Stimulated activated CD8-positive, alpha-beta memory T cell treated with anti-CD3 and anti-CD28 coated beads, Interleukin-7, amount 100 ng/mL, for 1 hour (primary cell): ENCODE measurements at places on chromosomes 4 and X.

DNA sequence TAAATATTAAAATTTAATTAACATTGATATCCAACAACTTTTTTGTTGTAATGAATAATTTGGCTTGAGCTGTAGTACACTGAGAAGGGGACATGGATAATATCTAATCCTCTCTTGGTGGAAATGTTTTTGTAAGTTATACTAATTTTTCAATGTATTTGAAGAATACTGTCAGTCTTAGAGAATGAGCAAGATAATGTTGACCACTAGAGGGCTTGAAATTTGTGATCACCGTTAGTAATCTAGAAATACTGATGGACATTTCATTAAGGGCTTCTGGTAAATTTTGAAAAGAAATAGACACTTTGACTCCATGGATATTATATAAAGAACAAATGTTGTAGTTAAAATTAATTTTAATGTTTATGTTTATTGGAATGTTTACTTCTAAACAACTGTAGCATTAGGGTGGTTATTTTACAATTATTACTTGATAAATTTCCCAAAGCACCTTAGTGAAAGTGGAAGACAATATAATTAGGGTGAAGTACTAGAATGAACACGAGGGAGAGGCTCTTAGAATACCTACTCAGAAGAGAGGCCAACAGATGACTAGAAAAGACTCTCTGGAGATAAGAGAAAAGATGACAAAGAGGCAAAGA is 20.0 kb upstream of the CAMK2D start:
- no peak for DNase-seq

GRCh38 chr4:17580969-17581368 is 4.0 kb downstream of the LAP3 start:
- DNase-seq, result no peak

DNA sequence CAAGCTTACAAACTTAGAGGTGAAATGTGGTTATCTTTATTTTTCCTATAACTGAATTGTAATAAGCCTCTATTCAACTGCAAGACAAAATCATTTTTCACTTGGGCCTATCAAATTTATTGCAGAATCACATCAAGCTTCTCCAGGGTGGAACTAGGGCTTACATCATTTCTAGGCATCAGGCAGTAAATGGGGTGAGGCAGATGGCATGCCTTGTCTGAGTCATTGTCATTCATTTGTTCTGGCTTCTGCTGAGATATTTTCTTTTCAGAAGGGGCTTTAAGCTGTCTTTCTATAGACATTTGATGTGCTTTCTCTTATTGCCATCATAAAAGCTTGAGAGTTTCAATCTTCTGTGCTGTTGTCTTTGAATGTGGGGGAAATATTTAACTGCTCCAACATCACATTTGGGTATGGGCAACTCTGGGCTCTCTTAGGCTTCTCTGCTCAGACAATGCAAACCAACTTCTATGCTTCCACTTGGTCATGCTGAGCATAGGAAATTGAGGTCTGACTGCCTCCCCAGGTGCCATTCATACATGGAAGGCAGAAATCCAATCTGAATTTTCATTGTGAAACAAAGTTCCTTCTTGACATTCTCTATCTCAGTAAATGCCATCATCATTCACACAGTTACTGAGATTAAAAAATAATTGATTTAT is 225.8 kb upstream of the GIMD1 start:
- no peak for DNase-seq

DNA sequence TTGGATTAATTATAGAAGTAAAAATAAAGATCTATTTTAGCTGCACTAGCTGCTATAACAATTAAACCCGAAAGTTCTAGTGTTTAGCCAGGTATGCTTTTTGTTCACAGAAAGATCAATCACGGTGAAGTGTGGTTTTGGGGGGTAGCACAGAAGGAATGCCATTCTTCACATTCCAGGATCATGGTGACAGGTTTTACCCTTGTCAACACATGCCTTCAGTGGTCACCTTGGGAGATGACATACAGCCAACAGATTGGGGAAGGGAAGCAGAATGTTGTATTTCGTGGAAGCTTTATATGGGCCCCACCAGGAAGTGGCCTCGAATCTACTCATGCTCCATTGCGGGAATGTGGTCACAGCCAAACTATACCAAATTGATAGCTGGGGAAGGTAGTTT is 753.6 kb downstream of the RAPGEF2 start:
- no peak for DNase-seq

GRCh38 chr4:41934514-41934900 is 722 bp upstream of the TMEM33 start:
- DNase-seq, result no peak

GRCh38 chr4:139540161-139540560 is 15.9 kb downstream of the SETD7 start:
- DNase-seq, result no peak

GRCh38 chrX:78747489-78747888 is at the start of gene LPAR4:
Gene LPAR4, plus strand, starts transcription at chrX:78747720. Its CDS starts 7,150 bp downstream, at chrX:78754870.
- DNase-seq, result no peak

- no peak for DNase-seq
These were observed 9.6 kb downstream of the GTPBP6 start for GRCh38 chrX:308821-309520.

- DNase-seq, result no peak
These were observed 123.5 kb downstream of the TMEM144 start for GRCh38 chr4:158333820-158334219.

- DNase-seq, result no peak
These were observed 32.4 kb downstream of the SMPX start for GRCh38 chrX:21725496-21725895.

DNA sequence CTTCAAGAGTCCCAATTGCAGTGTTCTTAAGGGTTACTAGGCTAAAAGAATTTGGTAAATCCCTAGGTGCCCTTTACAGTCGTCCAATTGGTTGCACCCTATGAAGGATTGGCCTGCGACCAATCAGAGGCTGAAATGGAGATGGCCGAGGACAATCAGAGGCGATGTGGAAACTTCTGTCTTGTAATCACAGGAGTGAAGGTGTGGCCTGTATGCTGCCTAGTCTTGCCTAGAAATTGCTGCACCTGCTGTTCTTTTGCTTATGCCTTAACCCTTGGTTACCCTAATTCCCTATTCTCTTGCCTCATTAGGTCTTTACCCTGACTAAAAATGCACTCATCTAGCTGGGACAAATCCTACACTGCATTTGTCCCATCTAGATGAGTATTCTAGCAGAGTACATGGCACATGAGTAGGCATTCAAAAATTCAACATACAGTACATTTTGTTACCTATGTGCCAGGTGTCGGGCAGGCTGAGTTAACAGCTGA is 1.0 kb upstream of the DCK start:
- DNase-seq, result no peak

DNA sequence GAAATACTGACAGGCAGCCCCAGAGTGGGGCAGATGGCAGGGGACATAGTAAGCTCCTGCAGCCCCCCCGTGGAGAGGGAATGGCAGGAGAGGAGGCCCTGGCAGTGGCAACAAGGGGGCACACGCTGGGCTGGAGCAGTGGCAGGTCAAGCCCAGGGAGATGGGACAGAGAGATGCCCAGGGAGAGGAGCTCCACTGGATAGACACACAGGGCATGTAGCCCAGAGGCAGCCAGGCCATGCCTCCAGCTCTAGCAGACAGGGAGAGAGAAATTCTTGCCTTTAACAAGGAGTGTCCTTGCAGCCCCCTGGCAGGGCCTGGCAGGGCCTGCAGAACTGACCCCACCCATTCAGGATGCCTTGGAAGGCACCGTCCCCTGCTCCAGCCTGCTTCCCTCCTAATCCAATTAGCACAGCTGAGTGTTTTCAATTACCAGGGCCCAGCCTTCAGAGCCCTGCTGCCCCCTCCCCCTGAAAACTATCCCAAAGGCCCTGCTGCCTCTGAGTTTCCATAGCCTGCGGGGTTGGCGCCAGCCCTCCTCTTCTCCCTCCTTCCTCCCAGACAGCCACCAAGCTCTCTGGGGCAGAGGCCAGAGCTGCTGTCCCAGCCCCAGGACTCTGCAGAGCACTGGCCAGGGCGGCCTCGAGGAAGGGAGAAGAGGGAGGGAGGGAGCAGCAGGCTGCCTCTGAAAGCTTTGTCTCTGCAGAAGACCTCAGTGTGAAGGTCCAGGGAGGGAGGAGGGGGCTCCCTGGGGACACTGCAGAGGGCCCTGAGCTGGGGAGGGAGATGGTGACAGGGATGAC is 12.5 kb downstream of the L1CAM start:
- no peak for DNase-seq

DNA sequence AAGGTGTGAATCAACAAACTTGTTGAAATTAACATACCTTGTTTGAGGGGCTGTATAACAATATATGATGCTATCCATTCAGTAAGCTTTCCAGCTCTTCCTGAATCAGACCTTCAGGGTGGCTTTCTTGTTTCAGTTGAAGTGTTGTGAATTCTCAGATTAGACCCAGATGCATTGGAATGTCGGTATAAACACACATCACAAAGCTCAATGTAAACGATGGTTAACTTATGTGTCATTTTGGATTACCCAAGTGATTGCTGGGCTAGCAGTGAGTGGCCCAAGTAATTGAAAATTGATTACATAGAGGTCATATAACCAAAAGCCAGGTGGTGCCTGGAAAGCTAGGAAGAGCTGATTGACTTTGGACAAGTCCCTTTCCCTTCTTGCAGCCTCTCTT is 115.0 kb downstream of the SHROOM4 start:
- DNase-seq, result no peak

GRCh38 chrX:65035446-65035770 is 59.2 kb upstream of the ZC4H2 start:
- DNase-seq, result no peak

DNA sequence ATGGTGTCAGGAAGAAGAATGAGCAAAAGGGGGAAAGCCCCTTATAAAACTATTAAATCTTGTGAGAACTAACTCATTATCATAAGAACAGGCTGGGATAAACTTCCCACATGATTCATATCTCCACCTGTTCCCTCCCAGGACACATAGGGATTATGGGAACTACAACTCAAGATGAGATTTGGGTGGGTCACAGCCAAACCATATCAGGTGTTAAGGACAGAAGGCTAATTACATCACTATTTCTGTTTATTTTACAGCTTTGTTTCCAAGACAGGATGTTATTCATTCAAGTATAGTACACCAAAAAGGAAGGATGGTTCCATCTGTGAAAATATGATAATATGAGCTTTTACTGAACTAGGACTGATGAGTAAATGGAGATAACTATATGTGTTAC is 63.7 kb upstream of the ARSJ start:
- DNase-seq, result no peak

DNA sequence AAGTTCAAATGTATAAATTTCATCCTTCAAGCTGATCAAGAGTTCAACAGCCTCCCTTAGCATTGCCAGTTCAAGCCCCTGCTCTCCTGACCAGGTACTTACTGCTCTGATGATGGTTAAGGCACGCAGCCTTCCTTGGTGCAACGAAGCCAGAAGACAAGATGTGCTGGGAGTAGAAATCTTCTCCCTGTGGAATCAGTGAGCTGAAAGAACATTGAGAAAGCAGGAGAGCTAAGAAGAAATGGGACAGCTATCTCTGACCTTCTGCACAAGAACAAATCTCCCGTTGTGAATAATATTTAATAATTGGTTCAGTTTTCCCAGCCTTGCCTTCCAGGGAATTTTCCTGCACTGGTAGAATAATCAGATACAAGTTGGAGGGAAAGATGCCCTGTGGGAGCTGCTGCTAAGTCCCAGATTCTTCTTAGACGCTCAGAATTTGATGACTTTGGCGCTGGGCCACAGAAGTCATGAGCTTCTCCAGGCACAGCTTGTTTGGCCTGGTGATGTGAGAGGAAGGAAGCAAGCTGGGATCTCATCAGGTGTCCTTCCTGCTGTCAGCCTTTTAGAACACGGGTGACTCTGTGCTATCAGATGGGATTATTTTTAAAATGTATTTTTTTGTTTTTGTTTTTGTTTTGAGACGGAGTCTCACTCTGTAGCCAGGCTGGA is 77.8 kb downstream of the CD38 start:
- DNase-seq, result no peak

DNA sequence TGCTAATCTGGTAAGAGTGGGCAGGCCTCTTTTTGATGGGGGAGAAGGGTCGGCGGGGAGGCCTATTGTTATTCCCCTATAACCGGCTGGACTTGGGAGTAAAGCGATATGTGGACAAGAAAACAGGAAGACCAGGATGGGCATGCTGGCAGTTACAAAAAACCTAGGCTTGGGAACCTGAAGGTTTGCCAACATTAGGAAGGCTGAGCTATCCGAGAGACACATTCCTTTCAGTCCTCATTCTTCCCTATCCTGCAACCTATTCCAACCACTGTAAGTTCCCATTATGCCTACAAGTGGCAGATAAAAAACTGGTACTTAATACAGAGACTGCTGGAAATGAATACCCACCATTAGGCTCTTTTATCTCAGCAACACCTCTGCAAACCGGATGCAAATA is 32.4 kb upstream of the CT47C1 start:
- DNase-seq, result no peak

DNA sequence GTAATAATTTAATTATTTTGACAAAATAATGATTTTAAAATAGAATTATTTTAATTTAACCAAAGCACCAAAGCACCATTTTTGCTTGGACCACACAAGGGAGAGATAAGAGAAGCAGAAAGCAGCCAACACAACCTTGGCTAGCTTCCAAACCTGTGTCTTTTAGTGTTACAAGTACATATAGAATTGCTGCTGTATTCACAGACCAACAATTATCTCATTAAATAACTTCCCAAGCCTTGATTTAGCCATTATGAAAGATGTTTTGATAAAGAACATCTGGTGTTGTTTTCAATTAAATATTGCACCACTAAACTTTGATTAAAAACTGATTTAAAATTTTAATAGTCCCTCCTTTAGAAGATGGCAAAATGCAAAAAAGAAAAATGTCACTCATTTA is 14.0 kb upstream of the IGFBP7 start:
- no peak for DNase-seq

- DNase-seq, result no peak
These were observed 1.1 kb upstream of the HDAC6 start for GRCh38 chrX:48800574-48801279.

GRCh38 chr4:38925492-38926413 is 58.1 kb downstream of the FAM114A1 start:
- DNase-seq, result no peak
